ENCODE measurements at places on chromosomes 12 and 14. TPM values are rescaled to one million over a fixed set of nuclear protein-coding genes. Genes with fewer than 3 reads are reported as not detected.

DNA sequence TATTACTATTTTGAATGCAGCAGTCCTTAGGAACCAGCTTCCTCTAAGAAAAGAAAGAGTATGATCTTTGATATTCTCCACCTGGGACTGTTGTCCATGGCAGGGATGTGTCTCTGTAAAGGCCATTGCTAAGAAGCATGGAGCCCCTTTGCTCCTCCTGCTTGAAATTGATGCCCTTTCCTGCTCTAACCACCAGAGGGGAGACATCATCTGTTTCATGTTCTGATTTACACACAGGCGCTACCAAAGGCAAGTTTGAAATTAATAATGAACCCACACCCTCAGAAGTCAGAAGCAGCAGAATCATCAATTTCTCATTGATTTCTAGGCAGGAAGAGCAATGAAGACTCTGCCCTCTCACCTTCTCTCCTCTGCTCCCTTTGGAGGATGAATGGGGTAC lies 253.8 kb downstream of the RMST start:
- no peak for DNase-seq
- no peak overlapping the region for H3K27ac ChIP-seq
- H3K4me1 ChIP-seq, result no peaks in the 10 kb centered on the region
- H3K36me3 ChIP-seq, result no peaks in the 10 kb centered on the region
- H3K4me3 ChIP-seq, result no peak overlapping the region
- H3K27me3 ChIP-seq, result no peaks in the 10 kb centered on the region

DNA sequence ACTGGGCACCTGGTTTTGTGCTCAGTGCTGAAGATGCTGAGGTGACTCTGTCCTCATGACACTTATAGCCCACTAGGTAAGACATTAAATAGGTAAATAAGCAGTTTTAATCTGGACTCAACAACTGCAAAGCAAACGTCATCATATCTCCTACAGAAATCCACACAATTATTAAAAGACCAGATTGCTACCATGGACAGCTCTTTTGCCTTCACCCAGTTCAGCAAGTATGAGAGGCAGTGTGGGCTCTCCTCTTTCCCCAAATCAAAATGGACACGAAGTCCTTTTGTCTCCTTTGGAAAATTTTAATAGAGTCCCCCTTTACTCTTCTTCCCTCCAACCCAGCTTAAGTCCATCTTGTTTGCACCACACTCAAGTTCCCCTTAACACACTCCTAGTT lies 171.1 kb downstream of the RPAP3 start:
- H3K4me3 ChIP-seq, result no peak overlapping the region
- H3K36me3 ChIP-seq, result no peaks in the 10 kb centered on the region
- H3K27ac ChIP-seq, result no peak overlapping the region
- H3K4me1 ChIP-seq, result no peaks in the 10 kb centered on the region
- peak; percentile 59 for DNase-seq
- no peaks in the 10 kb centered on the region for H3K27me3 ChIP-seq

- H3K4me3 ChIP-seq, result no peak overlapping the region
- no peak overlapping the region for H3K27ac ChIP-seq
- H3K4me1 ChIP-seq, result no peaks in the 10 kb centered on the region
- H3K36me3 ChIP-seq, result no peaks in the 10 kb centered on the region
Measured at GRCh38 chr12:5232291-5232690, 188.6 kb downstream of the KCNA5 start.

- H3K4me1 ChIP-seq, result peaks cover 6% of the 10 kb centered on the region
- DNase-seq, result no peak
- H3K27me3 ChIP-seq, result no peaks in the 10 kb centered on the region
- peak overlapping the region; percentile 42 for H3K27ac ChIP-seq
- peak overlapping the region; percentile 36 for H3K4me3 ChIP-seq
- H3K36me3 ChIP-seq, result no peaks in the 10 kb centered on the region
Measured at GRCh38 chr14:63205866-63206265, 1.6 kb downstream of the RHOJ start.

DNA sequence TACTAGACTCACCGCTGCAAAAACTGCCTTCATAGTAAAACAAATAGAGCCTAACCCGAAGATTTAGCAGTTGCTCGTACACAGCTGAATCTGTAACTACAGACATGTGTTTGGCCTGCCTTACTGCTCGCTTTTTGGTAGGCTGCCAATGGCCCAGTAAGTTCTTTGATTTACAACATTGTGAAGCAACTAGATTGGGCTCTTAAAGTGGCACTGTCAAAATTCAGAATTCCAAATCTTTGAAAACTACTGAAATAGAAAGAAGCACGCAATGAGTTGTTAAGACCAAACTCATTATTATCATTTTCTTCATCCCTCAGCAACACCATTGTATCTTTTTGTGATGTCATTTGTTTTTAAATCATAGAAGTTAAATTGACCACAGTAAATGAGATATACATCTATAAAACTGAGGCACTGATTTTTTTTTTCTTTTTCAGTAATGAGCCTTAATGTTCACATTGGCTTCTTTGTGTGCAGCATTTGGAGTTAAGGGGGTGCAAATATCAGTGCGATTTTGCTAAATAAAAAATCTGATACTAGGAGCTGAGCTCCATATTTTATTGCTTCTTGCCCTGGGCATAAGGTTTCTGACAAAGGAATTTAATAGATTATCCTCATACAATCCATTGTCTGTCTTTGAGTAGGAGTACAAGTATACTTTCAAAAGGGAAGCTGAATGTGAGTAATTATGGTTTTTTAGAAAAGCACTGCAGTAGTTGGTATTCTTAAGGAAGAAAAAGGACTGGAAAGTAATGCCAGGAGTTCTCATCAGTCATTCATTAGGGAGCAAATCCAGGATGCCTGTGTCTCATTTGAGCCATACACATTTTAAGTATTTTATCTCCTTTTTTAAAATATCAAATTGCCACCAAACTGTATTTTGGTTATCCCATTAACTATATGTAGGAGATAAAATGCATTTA lies 138.5 kb downstream of the KICS2 start:
- no peak overlapping the region for H3K4me3 ChIP-seq
- peak overlapping the region; percentile 94 for H3K27ac ChIP-seq
- peaks cover 34% of the 10 kb centered on the region for H3K4me1 ChIP-seq
- DNase-seq, result peak; percentile 87

GRCh38 chr12:12097891-12098690 lies 27.4 kb downstream of the BCL2L14 start:
- peak overlapping the region; percentile 47 for H3K27ac ChIP-seq
- no peaks in the 10 kb centered on the region for H3K27me3 ChIP-seq
- DNase-seq, result peak; percentile 66
- peaks cover 6% of the 10 kb centered on the region for H3K4me1 ChIP-seq
- no peaks in the 10 kb centered on the region for H3K36me3 ChIP-seq
- H3K4me3 ChIP-seq, result no peak overlapping the region

DNA sequence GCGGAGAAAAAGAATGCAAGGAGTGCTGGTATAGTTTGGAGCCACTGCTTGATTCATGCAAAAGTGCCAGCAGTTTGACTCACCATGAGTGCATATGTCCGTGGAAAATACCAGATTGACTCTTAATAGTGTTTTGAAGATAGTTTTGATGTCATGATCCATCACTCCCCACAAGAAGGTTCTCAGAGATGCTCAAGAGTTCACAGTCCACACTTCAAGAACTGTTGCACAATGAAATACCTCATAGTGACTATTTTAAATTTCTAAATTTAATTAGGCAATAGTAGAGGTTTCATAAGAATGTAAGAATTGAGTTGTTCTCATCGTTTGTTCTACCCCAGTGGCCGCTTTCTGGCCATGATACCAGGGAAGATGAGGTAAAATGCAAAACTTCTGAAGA lies 286.6 kb upstream of the RGS6 start:
- no peak for DNase-seq
- no peaks in the 10 kb centered on the region for H3K36me3 ChIP-seq

DNA sequence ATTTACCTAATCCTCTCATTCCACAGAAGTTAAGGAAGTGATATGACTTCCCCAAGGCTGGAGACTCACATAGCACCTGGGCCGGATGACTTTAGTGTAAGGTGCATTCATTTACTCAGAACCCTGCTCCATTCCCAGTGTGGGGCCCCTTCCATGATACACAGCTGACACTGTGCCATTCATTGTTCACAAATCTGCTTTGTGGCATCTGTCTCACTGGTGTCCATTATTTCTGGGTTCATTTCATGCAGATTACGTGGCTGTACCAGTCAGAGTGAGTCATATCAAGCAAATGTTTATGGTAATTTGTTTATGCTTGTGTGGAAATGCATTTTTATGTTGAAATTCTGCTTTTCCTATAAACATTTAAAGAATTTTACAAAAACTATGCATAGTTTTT lies 5.2 kb downstream of the ANO4 start:
- peaks cover 11% of the 10 kb centered on the region for H3K27me3 ChIP-seq
- H3K36me3 ChIP-seq, result no peaks in the 10 kb centered on the region
- no peak overlapping the region for H3K4me3 ChIP-seq

DNA sequence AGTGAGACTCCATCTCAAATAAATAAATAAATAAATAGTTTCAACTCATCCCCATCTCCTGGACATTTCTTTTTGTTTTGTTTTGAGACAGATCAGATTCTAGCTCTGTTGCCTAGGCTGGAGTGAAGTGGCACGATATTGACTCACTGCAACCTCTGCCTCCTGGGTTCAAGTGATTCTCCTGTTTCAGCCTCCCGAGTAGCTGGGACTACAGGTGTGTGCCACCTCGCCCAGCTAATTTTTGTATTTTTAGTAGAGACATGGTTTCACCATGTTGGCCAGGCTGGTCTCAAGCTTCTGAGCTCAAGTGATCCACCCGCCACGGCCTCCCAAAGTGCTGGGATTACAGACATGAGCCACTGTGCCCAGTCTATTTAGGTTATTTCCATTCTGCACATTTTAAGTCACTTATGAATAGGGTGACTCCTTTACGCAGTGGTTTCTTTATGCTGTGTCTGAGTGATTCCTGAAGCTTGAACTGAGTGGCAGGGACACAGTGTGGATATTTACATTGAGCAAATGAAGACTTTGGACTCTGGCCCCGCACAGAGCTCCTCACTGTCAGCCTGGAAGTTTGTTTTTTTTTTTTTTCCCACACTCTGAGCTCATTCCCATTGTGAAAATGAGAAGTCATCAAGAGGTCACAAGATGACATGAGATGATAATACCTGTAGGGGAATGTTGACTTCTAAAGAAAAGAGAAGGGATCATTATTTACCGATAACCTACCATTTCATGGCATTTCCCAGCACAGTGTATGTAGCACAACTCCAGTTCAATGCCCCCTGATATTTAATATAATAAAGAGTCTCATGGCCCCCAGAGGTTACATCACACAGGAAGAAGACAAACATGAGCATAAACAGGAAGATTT lies 72.6 kb downstream of the TBX3 start:
- no peaks in the 10 kb centered on the region for H3K4me1 ChIP-seq
- no peaks in the 10 kb centered on the region for H3K27me3 ChIP-seq
- no peak overlapping the region for H3K4me3 ChIP-seq
- peak; percentile 18 for DNase-seq
- H3K27ac ChIP-seq, result no peak overlapping the region

DNA sequence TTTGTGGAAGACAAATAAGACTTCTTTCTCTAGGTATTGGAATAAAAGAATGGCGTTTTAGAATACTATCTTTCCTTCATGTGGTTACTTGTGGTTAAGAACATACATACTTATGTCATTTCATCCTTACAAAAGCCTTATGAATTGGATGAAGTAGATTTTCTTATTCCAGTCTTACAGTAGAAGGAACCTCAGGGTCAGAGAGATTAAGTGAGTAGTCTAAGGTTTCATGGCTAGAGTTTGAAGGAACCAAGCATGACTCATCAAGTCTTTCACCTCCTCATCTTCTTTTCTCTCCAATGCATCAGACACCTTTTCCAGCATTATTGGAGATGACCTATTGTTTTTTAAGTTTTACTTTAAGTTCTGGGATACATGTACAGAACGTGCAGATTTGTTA lies 92.9 kb upstream of the NEDD1 start:
- H3K27me3 ChIP-seq, result no peaks in the 10 kb centered on the region
- H3K36me3 ChIP-seq, result no peaks in the 10 kb centered on the region
- H3K4me1 ChIP-seq, result no peaks in the 10 kb centered on the region
- DNase-seq, result no peak
- H3K4me3 ChIP-seq, result no peak overlapping the region
- H3K27ac ChIP-seq, result no peak overlapping the region

- H3K36me3 ChIP-seq, result no peaks in the 10 kb centered on the region
- H3K4me1 ChIP-seq, result no peaks in the 10 kb centered on the region
- H3K4me3 ChIP-seq, result no peak overlapping the region
- H3K27ac ChIP-seq, result no peak overlapping the region
- H3K27me3 ChIP-seq, result no peaks in the 10 kb centered on the region
Measured at GRCh38 chr14:80269353-80269925, 58.1 kb upstream of the DIO2 start.

- DNase-seq, result peak; percentile 56
- no peaks in the 10 kb centered on the region for H3K4me1 ChIP-seq
- peaks cover 37% of the 10 kb centered on the region for H3K27me3 ChIP-seq
- peak overlapping the region; percentile 67 for H3K4me3 ChIP-seq
- H3K36me3 ChIP-seq, result peaks cover 1% of the 10 kb centered on the region
Measured at GRCh38 chr12:79689477-79690141, 1.2 kb downstream of the PAWR start.

DNA sequence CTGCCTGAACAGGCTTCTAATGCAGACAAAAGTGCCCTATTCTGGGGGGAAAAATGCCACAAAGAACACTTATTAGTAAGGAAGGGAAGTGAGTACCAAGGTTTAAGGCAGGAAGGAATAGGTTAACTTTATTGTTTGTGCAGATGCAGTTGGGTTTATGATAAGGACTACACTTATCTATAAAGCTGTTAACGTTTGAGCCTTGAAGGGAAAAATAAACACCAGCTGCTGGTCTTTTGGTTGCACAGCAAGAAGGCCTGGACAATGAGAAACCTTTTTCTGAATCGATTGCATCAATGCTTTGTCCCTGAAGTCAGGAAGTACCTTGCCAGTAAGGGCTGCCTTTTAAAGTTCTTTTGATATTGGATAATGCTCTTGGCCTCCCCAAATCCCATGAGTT lies 407.8 kb downstream of the ATP23 start:
- no peak for DNase-seq
- no peaks in the 10 kb centered on the region for H3K36me3 ChIP-seq
- no peaks in the 10 kb centered on the region for H3K27me3 ChIP-seq
- H3K27ac ChIP-seq, result no peak overlapping the region
- no peaks in the 10 kb centered on the region for H3K4me1 ChIP-seq

- peaks cover 19% of the 10 kb centered on the region for H3K36me3 ChIP-seq
- H3K27ac ChIP-seq, result no peak overlapping the region
- peaks cover 14% of the 10 kb centered on the region for H3K4me1 ChIP-seq
- peak; percentile 11 for DNase-seq
- H3K4me3 ChIP-seq, result no peak overlapping the region
Measured at GRCh38 chr14:58275527-58276190, 22.7 kb upstream of the ARID4A start.

Gene WNT1
- total RNA-seq, result 0.15 TPM

Gene NKX2-1
- 236 TPM for total RNA-seq

Gene CACNA1C
- total RNA-seq, result 17.5 TPM

Gene RPL10L
- total RNA-seq, result not detected

Measured in lung (tissue), 17 donors.